Stimulated activated CD8-positive, alpha-beta memory T cell treated with anti-CD3 and anti-CD28 coated beads, Interleukin-2, amount 100 ng/mL, for 1 hour (primary cell): ENCODE measurements at places on chromosomes 5 and 9.

GRCh38 chr5:177403102-177403791 is 2.8 kb upstream of the PFN3 start:
- no peak for DNase-seq

- no peak for DNase-seq
These were observed 69.0 kb downstream of the MTAP start for GRCh38 chr9:21871256-21871975.

- no peak for DNase-seq
These were observed 512.2 kb upstream of the ZNF462 start for GRCh38 chr9:106350777-106351176.

- DNase-seq, result no peak
These were observed 138.8 kb upstream of the LIFR start for GRCh38 chr5:38695021-38695958.

- no peak for DNase-seq
These were observed 218.6 kb downstream of the PJA2 start for GRCh38 chr5:109191153-109191558.

GRCh38 chr9:122125509-122126330 is 32.6 kb upstream of the TTLL11 start:
- DNase-seq, result no peak

DNA sequence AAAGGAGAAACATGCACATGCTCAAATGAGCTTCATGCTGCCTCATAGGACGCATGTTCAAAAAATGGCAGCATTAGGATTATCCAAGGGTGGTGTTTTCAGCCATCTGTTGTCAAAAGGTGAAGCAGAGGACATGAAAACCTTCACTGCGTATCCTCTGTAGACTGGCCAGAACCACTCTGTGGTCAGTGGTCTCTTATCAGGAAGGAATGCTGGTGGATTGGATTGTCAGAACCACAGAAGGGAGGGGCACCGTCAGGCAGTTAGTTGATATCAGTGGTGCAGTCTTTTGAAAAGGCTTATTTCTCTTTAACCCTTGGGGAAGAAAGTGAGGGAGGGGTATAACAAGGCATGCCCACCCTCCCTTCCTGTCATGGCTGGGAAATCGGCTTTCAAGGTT is 100.1 kb downstream of the FBXL7 start:
- no peak for DNase-seq

- no peak for DNase-seq
These were observed 69.1 kb upstream of the PUM3 start for GRCh38 chr9:2913026-2913425.

DNA sequence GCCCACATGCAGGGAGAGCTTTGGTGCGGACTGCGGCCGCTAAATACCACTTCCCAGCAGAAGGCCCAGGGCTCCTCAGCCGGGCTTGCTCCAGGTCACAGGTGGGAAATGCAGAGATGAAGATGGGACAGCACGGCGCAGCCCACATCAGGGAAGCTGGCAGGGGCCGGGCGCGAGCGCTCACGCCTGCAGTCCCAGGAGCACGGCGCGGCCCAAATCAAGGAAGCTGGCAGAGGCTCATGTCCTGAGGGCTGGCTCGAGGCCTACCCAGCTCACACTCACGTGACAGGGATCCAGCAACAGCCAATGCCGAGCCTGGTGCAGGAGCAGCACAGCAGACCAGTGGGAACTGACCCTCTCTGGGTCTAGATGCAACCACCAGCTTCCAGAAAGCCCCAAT is 16.3 kb downstream of the LPCAT1 start:
- DNase-seq, result no peak

- no peak for DNase-seq
These were observed 79.4 kb downstream of the ZNF366 start for GRCh38 chr5:72427488-72428437.

- DNase-seq, result no peak
These were observed 123.5 kb upstream of the SPDL1 start for GRCh38 chr5:169460123-169460522.

- no peak for DNase-seq
These were observed 4.1 kb upstream of the GRAMD2B start for GRCh38 chr5:126419102-126419501.

GRCh38 chr9:115042781-115043509 is 75.0 kb downstream of the TNC start:
- no peak for DNase-seq

- no peak for DNase-seq
These were observed 171.8 kb downstream of the MED10 start for GRCh38 chr5:6206501-6206900.

DNA sequence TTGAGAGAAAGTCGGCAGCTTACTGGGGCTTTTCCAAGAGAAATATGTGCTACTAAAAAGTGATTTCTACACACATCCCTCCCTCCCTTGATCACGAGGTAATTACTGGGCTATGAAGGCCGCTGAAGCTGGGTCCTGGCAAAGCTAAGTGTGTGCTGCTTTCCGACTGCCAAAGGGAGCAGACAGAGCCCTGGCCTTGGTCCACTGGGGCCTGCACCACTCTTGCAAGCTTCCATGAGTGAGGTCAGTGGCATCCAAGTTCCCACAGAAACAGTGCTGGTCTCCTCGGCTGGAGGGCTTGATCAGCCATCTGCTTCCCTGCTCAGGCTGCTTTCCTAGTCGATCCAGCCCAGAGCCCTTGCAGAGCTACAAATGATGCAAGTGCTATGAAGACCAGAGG is 154.8 kb upstream of the LHFPL2 start:
- DNase-seq, result no peak

- no peak for DNase-seq
These were observed 3.5 kb downstream of the PDE6A start for GRCh38 chr5:149940941-149941644.

- no peak for DNase-seq
These were observed 94.5 kb downstream of the F2RL2 start for GRCh38 chr5:76528547-76529331.

- no peak for DNase-seq
These were observed 10.0 kb downstream of the TCF7 start for GRCh38 chr5:134124289-134125038.
